ENCODE measurements at places on chromosomes 1 and 21.

- no peak for DNase-seq
These were observed 66.3 kb downstream of the SETD4 start for GRCh38 chr21:35993875-35994490.

- peak; percentile 64 for DNase-seq
These were observed 121.2 kb downstream of the LMX1A start for GRCh38 chr1:165235155-165235776.

DNA sequence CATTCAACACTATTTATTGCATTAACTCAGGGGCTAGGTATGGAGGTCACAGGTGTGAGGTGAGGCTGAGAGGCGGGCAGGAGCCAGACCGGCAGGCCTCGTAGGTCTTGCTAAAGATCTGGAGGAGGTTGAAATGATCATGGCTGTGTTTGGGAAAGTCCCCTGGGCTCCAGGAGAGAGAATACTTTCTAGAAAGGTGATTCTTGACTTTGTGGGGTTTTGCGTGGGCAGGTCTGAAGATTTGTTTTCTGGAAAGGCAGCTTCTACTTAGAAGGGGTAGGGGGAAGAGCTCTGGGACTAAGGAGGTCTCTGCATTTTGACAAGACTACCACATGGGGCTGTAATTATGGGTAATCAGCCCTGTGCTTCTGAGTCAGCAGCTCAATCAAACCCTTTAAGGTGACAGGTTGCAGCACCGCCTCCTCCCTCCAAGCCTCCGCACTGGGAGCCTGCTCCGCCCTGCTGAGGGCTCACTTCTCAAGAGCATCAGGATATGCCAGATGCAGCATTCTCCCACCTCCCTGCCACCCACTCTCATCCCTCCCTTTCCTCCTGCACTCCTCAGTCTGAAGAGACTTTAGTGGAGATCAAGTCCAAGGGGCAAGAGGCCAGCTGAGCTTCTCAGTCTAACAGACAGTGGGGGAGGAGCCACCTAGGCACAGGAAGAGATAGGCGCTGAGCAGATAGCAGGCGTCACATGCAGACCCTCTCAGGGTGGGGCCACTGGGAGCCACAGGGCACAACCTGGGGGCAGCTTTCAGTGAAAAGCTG, 30.5 kb downstream of the SLC30A1 start:
- peak; percentile 10 for DNase-seq

GRCh38 chr1:22761821-22762220, 51.2 kb downstream of the EPHB2 start:
- DNase-seq: no peak

- DNase-seq: no peak
These were observed 66.6 kb downstream of the MTR start for GRCh38 chr1:236861560-236862218.

DNA sequence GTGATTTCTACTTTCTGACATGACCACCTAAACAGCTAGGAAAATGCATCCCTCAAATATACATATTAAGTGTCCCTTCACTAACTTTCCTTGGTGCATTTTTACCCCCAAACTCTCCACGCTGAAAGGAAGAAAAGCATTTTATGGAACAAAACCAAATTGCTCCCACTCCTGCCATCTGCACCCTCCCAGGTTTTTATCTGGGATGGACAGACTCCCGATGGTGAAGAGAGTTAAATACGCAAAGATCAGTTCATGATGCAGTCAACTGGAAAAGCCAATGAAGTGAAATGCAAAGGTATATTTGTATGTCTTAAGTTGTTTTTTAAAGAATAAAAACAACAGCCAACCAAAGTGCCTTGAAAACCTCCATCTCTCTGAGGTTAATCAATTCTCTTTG, 2.7 kb downstream of the DSTYK start:
- DNase-seq: no peak

DNA sequence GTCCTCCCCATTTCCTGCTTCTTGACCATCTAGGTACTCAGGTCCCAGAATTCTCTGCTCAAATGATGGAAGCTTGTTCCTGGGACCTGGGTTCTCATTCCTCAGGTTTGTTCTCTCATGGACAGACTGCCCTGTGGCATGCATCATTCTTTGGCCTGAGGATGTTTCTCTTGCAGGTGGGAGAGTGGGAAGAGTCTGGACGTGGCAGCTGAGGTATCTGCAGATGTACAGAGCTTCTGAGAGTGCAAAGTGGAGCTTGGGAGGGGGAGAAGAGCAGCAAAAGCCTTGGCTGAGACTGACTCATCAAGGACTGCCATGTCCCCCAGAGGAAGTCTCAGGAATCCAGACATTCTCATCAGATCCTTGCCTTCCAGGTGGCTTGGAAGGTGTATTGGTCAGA, 63.1 kb downstream of the HSPA13 start:
- DNase-seq: no peak

DNA sequence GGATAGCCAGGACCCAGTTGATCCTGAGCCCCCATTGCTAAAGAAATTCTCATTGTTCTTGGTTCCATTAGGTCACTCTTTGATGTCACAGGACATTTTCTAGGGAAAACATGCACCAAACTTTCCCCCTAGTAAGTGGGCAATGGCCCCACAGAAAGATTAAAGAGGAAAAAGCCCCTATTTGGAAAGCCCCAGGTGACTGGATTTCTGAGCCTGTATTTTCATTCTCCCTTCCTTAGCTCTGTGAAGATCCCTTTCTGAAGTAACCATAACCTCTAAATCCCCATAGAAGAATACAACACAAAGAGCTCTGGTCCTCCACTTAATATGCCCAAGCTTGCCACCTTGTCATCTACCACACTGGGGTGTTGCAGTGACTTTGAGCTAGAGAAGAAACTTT, 232.3 kb upstream of the FGGY start:
- DNase-seq: no peak

DNA sequence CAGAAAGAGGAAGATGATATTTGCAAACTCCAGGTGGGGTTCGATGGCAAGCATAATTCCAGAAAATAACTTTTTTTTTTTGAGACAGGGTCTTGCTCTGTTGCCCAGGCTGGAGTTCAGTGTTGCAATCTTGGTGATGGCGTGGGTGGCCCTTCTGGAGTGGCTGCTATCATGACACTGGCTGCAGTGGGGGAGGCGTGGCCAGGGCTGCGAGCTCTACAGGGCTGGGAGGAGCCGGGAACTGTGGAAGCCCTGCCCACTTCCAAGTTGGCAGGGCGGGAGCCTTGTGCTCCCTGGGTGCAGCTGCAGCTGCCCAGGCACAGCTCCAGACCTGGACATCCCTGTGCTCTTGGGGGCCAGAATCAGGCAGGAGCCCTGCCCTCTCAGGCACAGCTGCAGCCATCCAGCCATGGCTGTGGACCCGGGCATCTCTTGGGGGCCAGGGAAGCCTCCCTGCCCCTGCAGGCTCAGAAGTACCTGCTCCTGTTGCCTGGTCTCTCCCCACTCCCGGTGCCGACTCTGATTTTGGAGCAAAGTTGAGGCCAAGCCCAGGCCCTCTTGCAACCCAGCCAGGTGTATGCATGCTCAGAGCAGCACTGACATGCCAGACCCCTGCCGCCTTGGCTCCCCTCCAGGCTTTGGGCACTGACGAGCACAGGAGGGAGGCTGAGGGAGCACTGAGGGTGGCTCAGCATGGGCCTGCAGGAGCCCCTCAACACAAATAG, 7.2 kb upstream of the BCL10 start:
- no peak for DNase-seq
